Activated CD4-positive, alpha-beta T cell treated with anti-CD3 and anti-CD28 coated beads for 36 hours (primary cell): ENCODE measurements at places on chromosomes 12 and 14.

DNA sequence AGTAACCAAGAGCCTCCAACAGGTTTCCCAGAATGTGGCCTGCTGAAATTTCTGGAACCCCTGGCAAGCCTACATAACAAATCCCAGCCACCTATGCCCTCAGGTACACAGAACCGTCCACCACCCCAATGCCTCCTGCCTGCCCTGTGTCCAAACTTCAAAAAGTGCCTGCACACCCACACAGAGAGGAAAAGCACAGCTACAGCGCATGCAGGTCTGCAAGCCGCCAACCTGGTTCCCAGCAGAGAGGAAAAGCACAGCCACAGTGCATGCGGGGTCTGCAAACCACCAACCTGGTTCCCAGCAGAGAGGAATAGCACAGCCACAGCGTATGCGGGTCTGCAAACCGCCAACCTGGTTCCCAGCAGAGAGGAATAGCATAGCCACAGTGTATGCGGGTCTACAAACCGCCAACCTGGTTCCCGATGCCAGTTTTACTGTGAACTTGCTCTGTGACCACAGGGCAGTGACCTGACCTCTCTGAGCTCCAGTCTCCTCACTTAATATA lies 113.5 kb downstream of the SCARB1 start:
- no peak for DNase-seq

DNA sequence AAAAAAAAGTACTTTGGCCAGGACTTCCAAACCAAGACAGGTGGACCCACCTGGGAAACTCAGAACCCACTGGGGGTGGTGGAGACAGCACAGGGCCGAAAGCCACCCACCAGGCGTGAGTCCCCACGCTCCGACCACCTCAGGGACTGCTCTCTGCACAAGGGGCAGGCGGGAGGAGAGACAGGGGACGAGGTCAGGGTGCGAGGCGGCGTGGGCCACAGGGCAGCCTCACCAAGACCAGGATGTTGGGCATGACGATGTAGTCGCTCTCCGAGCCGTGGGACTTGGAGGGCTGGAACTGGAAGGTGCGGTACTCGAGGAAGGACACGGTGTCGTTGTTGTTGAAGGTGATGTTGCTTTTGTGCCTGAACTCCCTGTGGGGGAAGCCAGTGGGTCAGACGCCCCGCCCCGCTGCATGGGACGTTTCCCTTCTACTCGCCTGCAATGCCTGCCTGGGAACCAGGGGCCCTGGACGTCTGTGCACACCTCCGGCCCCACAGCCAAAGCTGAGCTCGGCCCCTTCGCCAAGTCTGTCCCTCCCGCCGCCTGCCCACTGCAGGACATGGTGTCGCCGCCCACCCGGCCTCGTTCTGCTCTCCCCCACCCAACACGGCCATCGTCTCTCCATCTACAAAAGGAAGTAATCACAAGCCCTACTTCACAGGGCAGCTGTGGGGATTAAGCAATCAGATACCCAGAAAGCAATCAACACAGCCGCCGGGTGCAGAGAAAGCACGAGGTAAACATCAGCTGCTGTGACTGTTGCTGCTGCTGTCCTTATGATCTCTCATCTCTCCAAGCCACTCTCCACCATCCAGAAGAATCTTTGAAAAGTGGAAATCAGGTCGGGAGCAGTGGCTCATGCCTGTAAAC lies 48.7 kb downstream of the SCARB1 start:
- no peak for DNase-seq

GRCh38 chr12:32761716-32762115 lies 6.0 kb upstream of the YARS2 start:
- no peak for DNase-seq

- no peak for DNase-seq
Measured at GRCh38 chr12:46410495-46410894, 37.9 kb upstream of the SLC38A2 start.
